Vagina (tissue), 2 donors: ENCODE measurements at places on chromosomes 3 and 15. TPM values are rescaled to one million over a fixed set of nuclear protein-coding genes. Genes with fewer than 3 reads are reported as not detected.

GRCh38 chr15:81049835-81050234, 49.1 kb downstream of the TLNRD1 start:
- no peak overlapping the region for H3K4me3 ChIP-seq
- H3K27ac ChIP-seq = no peak overlapping the region
- H3K27me3 ChIP-seq = no peaks in the 10 kb centered on the region
- no peaks in the 10 kb centered on the region for H3K36me3 ChIP-seq
- H3K4me1 ChIP-seq = no peaks in the 10 kb centered on the region

DNA sequence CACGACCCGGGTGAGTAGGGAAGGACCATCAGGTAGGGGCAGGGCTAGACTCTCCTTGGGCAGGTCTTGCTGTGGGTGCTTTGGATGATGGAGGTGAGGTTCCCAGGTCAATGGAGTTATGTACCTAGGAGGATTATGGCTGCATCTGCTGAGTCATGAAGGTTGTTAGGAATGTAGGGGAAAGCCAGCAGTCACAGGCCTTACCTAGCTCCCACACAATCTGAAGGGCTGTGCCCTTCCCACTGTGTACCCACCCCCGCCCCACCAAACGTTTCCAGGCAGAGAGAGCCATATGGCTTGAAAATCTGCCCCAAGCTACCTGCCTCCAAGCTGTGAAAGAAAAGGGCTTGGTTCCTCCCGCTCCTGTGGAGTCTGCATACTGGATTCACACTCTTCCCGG, 573.4 kb upstream of the DPPA4 start:
- H3K4me3 ChIP-seq = no peak overlapping the region
- H3K36me3 ChIP-seq = no peaks in the 10 kb centered on the region
- DNase-seq = no peak
- no peaks in the 10 kb centered on the region for H3K27me3 ChIP-seq

DNA sequence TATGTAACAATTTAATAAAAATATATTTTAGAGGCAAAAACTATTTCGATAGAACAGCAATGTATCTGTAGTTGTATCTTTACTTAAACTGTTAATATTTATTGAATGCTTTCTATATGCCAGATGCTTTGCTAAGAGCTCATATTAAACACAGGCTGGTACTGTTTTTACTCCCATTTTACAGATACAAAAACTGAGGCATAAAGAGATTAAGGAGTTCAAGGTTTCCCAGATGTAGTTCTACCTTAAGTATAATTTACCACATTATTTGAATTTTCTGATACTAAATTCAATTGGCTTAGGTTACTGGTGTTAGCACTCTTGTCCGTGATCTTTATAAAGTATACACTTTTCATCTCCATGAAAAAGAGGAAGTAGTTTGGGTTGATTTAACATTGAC, 149.8 kb downstream of the ROBO2 start:
- no peak for DNase-seq
- H3K27me3 ChIP-seq = no peaks in the 10 kb centered on the region
- H3K4me3 ChIP-seq = no peak overlapping the region
- no peak overlapping the region for H3K27ac ChIP-seq
- peaks cover 18% of the 10 kb centered on the region for H3K4me1 ChIP-seq

The UACA gene
- total RNA-seq = 40.3 TPM

The SERINC4 gene
- total RNA-seq = not detected

GRCh38 chr15:41499109-41499851, 5.6 kb downstream of the ITPKA start:
- no peaks in the 10 kb centered on the region for H3K36me3 ChIP-seq
- no peak overlapping the region for H3K4me3 ChIP-seq
- peaks cover 40% of the 10 kb centered on the region for H3K4me1 ChIP-seq
- no peaks in the 10 kb centered on the region for H3K27me3 ChIP-seq
- no peak overlapping the region for H3K27ac ChIP-seq

DNA sequence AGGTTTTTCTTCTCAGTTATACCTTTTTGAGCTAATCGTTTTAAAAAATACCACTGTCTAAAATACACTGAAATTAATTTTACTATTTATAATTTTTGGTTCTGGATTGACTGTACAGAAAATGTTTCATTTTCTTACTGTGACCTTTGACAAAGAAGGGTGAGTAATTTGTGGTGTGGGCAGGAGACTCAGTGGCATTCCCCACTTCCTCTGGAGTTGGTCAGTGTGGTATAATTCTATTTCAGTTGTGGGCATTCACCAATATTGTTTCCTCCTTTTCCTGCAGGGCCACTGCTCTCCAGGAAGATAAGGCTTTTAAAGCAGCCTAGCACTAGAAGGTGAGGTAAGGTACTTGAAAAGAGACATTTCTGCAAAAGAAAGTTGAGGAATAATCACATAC, 6.5 kb downstream of the DAG1 start:
- no peak overlapping the region for H3K4me3 ChIP-seq
- H3K27ac ChIP-seq = no peak overlapping the region
- peaks cover 13% of the 10 kb centered on the region for H3K36me3 ChIP-seq
- H3K4me1 ChIP-seq = peaks cover 12% of the 10 kb centered on the region
- no peaks in the 10 kb centered on the region for H3K27me3 ChIP-seq
- DNase-seq = no peak

The MASP1 gene
- 172 TPM for total RNA-seq

DNA sequence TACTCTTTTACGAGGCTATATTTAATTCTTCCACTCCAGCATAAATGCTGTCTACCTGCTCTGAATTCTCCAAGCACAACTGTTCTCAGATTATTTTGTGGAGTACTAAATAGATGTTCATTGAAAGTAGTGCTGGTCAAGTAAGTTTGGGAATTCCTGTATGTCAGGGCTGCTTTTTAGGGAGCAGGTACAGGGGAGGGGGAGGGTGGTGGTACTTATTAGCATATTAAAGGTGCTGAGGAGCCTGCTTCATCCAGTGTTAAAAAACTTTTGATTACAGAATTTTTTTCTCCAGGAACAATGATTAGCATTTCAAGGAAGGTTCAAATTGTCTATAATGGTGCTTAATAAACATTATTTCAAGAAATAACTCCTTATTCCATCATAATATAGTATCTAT, 59.2 kb downstream of the PPM1L start:
- H3K27me3 ChIP-seq = no peaks in the 10 kb centered on the region
- H3K36me3 ChIP-seq = no peaks in the 10 kb centered on the region
- peaks cover 16% of the 10 kb centered on the region for H3K4me1 ChIP-seq
- H3K27ac ChIP-seq = no peak overlapping the region
- no peak overlapping the region for H3K4me3 ChIP-seq

DNA sequence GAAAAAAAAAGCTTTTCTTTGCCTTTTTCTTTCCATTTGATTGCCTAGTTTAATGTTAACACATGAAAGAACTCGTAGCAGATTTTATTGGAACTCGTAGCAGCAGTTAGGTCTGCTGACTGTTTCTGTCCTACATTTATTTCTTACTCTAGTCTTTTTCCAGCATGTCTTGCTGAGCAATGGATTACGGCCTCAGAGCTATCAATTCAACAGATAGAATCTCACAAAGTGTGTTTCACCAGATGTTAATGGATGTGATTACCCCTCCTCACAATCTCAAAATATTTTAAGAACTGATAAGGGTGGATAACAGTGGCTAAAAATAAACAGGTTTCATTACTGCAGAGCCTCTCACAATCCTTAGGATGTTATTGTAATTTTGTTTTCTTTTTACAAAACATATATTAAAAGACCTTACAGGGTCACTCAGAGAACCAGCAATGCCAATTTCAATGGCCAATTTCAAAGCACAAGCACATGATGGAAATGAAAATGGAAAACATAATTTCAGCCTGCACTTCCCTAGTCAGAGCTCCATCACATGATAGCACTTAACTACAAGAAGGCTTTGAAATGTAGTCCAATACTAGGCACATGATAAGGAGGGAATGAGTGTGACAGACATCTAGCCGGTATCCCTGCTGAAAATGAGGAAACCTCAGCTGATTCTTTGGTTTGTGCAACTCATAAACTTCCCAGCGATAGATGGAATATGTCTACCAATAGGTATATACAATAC, 838.1 kb upstream of the SEMA6D start:
- H3K4me3 ChIP-seq = no peak overlapping the region
- H3K27me3 ChIP-seq = no peaks in the 10 kb centered on the region
- no peaks in the 10 kb centered on the region for H3K36me3 ChIP-seq
- no peak overlapping the region for H3K27ac ChIP-seq

DNA sequence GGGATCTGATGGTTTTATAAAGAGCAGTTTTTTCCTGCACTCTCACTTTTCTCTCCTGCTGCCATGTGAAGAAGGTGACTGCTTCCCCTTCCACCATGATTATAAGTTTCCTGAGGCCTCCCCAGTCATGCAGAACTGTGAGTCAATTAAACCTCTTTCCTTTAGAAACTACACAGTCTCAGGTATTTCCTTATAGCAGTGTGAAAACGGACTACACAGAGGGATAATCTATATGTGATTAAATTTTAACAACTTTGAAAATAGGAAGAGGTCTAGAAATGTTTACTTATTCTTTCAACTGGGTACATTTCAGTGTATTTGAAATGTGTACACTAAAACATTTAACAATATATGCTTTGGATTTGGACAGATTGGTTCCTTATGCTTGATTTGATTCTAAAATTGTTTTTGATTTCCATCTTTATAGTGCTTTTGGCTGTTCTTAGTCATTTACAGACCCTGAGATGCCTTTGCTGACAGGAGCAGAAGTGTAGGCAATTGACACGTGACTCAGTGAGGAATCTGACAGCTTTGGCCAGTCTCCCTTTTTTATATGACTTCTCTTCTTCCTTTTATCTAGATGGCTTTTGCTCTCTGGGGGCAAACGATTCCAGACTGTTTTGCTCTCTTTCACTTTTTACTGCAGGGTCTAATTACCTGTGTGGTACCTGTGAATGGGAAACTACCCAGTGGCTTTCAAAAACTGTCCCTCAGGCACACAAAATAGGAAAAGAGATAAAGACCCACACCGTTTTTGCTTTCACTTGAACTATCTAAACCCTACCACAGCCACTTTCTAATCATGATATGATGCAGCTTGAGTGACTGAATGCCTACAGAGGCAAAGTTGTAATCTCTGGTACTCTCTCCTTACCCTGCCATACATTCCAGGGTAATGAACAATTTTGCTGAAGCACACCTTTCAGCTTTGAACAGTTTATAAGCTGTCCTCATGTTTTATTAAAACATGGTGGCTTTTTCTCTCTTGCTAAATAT, 422.6 kb downstream of the ROBO1 start:
- no peak for DNase-seq
- no peak overlapping the region for H3K27ac ChIP-seq
- no peaks in the 10 kb centered on the region for H3K36me3 ChIP-seq
- H3K4me1 ChIP-seq = no peaks in the 10 kb centered on the region
- no peaks in the 10 kb centered on the region for H3K27me3 ChIP-seq

DNA sequence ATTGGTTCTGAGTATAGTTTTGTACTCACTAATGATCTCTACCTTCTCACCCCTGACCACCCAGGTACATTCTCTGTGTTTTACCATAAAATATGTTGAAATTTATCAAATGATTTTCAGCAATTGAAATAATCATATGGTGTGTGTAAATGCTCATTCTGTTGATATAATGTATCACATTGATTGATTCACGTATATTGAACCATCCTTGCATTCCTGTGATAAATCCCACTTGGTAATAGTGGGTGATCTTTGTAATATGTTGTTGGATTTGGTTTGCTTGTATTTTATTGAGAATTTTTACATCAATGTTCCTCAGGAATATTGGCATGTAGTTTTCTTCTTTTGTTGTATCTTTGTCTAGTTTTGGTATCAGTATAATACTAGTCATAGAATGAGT, 1497.6 kb downstream of the OTOL1 start:
- no peaks in the 10 kb centered on the region for H3K27me3 ChIP-seq
- no peaks in the 10 kb centered on the region for H3K4me1 ChIP-seq
- no peak for DNase-seq

The CCDC13 gene
- 1.2 TPM for total RNA-seq

The CDC25A gene
- total RNA-seq = 8.8 TPM

DNA sequence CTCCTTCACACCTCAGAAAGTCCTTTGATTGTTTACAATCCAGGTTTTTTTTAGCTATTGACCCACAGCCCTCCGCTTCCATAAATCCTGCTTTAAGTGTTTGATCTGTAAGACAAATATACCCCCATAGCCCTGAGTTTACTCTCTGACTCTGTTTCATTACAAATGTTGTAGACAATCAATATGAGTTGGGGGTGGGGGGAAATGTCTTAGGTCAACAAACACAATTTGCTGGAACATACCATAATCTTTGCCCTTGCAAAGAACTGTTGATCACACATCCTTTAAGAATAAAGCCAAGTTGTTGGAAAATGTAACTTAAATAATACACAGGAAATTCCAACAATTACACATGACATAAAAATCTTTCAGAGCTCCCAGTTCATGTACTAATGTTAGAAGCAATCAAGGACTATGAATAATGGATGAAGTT, 301.8 kb upstream of the SEMA6D start:
- DNase-seq = no peak
- no peaks in the 10 kb centered on the region for H3K4me1 ChIP-seq
- H3K36me3 ChIP-seq = no peaks in the 10 kb centered on the region
- H3K4me3 ChIP-seq = no peak overlapping the region
- no peak overlapping the region for H3K27ac ChIP-seq

The EIF4A2 gene
- 375 TPM for total RNA-seq

DNA sequence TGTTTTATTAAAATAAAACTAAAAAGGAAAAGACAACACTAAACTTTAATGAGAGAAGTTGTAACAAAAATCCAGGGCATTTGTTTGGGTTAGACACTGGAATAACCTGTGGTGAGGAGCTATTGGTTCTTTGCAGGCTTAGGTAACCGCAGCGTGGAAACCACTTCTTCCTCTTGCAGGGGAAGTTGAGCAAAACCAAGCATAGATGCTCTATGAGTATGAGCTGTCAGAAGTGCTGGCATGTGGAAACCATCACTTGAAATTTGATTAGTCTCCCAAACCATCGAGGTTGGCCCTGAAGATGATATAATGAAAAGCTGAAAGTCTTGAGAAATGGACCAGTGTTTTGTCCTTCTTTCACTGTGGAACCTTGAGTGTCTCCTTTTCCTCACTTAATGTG, 127.1 kb upstream of the RBMS3 start:
- no peak overlapping the region for H3K27ac ChIP-seq
- no peaks in the 10 kb centered on the region for H3K27me3 ChIP-seq
- DNase-seq = no peak
- H3K36me3 ChIP-seq = no peaks in the 10 kb centered on the region
- H3K4me1 ChIP-seq = no peaks in the 10 kb centered on the region

The TMEM40 gene
- total RNA-seq = 31.7 TPM

- H3K4me3 ChIP-seq = no peak overlapping the region
- H3K36me3 ChIP-seq = peaks cover 6% of the 10 kb centered on the region
- H3K27ac ChIP-seq = no peak overlapping the region
- no peaks in the 10 kb centered on the region for H3K4me1 ChIP-seq
- H3K27me3 ChIP-seq = no peaks in the 10 kb centered on the region
These were observed 65.7 kb downstream of the SHQ1 start for GRCh38 chr3:72782521-72782920.

DNA sequence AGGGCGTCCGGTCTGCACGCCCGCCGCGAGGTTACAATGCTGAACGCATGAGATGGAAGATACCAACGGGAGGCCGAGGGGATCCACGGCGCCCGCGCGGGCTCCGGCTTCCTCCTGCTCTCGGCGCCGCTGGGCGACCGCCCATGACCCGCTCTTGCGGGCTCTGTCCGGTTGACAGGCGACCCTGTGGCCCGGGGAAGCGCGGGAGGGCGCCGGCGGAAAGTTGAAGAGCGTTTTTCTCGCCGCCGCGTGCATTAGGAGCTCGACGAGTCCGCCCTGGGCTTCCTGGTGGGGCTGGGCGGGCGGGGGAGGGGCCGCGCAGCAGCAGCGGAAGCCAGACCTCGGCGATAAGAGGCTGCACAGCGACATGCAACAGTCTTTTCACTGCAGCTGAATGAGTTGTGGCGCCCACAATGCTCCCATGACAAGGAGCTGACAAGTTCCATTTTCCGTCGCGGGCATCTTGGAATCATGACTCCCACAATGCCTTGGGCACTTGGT, at the start of gene MBNL1:
Gene MBNL1 (plus strand): TSS at position 375 of the 501 bp plus-strand sequence. CDS start 31,265 bp downstream, outside the sequence.
- H3K36me3 ChIP-seq = no peaks in the 10 kb centered on the region
- peak within 1 kb of the TSS; percentile 94 for H3K4me3 ChIP-seq
- H3K27me3 ChIP-seq = no peaks in the 10 kb centered on the region
- peaks cover 47% of the 10 kb centered on the region for H3K4me1 ChIP-seq
- H3K27ac ChIP-seq = peak within 1 kb of the TSS; percentile 98
- DNase-seq = no peak

The HTR3E gene
- total RNA-seq = not detected

The ATRIP gene
- total RNA-seq = 13.8 TPM
